ENCODE measurements at places on chromosomes 7 and 10.

DNA sequence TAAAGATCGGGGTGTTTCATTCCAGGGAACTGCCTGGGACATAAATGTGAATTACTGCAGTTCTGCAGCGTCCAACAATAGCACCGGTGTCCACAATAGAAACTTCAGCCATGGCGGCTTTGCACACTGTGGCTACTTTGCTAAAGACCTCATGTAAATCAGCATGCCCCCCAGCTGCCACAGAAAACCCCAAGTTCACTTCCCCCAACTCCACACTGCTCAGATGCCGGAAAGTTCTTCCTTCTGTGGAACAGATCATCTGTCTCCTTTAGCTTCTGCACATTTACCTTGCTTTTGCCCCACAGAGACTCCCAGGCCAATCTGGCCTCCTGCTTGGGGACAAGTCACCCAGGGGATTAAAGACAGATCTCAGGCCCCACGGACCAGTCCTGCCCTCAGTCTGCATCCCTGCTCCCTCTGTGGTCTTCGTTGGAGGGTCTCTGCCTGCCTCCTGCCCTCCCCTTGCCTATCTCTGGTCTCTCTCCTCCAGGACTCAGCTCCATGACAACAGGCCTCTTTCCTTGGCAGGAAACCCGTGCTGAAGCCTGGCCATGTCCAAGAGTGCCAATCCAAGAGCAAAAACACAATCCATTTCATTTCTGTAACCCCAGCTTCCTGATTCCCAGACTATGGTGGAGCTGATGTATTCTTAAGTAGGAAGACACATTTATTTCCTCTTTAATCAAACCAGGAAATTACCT, 403.2 kb downstream of the RPS24 start:
- DNase-seq: no peak

DNA sequence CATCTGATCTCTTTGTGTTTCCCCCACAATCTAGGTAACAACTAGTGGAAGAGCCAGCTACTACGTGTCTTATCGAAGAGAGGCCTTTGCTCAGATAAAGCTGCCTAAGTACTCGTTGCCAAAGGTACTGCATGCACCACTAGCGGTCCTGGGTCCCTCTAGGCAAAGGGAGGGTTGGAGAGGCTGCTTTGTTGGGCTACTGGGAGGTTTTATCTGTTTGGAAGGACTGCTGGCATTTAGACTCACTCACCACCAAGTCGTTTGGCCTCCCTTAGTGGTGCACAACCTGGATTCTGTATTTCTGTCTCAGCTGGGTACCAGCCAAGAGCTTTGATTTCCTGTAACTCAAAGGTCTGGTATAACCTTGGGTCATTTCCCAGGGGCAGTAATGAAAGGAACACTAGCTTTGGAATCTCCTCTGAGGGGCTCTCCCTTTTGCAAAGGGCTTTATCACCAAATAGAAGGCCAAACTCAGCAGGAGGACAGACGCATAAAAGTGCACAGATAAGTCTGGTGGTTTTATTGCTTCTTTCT, 498.3 kb downstream of the SORCS3 start:
- DNase-seq: no peak

DNA sequence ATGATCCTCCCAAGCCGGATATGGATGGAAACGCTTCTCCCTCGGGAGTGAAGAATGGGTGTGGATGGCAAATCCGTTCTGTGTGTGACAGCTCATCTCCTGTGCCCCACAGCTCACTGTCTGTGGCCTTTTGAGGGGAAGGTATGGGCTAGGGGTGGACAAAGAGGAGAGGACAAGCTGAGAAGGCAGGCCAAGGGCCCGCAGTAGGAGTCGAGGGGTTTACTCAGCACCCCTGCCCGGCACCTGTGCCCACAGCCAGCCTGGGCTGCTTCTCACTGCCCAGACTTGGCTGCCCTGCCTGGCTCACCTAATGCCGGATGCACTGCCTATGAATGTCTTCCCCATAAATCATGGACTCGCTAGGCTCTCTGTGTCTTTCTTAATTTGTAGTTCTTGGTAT, 503.8 kb downstream of the TCERG1L start:
- DNase-seq: no peak

- no peak for DNase-seq
Observed at GRCh38 chr7:46970476-46970875, 611.4 kb downstream of the TNS3 start.

GRCh38 chr7:129567377-129567776, 44.1 kb upstream of the NRF1 start:
- DNase-seq: no peak

- DNase-seq: no peak
Observed at GRCh38 chr10:70201105-70201504, 30.8 kb upstream of the SAR1A start.

- DNase-seq: no peak
Observed at GRCh38 chr10:74306227-74306982, 155.4 kb downstream of the ADK start.

GRCh38 chr7:6168477-6168868, 104.0 kb downstream of the CYTH3 start:
- no peak for DNase-seq

- no peak for DNase-seq
Observed at GRCh38 chr7:154888690-154889089, 114.2 kb downstream of the PAXIP1 start.

DNA sequence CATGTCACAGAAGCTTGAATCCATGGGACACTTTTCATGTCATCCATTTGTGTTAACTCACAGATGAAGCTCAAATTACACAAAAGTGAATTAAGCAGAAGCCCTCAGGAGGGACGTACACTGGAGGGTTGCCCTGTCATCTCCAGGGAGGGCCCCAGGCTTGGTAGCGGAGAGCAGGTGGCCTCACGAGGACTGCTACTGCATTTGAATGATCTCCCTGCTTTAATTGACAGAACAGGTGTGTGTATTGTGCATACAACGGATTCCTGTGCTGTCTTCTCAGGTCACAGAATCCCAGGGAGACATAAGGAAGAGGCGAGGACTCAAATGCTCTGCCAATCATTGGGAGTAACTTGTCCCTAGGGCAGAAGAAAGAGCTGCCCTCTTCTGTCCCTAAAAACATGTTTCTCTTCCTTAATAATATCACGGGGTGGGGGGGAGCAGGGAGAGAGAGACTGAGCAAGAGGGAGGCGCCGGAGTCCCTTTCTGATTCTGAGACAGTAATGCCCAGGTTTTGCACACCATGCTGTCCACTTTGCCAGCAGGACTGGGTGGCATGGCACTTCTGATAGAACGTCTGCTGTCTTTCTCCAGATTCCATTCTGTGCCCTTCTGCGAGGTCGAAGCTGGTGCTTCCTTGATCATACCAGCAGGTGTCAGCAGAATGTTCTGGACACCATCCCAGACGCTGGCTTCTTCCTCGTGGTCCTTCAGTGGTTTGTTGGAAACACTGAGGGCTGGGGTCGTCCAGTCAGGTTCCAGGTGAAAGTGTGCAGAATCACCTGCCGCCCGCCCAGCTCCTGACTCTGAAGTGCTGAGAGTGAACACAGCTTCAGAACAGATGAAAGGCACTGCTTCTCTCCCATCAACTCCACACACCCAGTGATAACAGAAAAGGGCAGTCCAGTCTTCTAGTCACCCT, 26.2 kb upstream of the RASGEF1A start:
- DNase-seq: peak; percentile 29

GRCh38 chr10:59762505-59762904, 9.2 kb upstream of the MRLN start:
- no peak for DNase-seq

- DNase-seq: no peak
Observed at GRCh38 chr7:94367949-94368348, 26.7 kb upstream of the COL1A2 start.

- no peak for DNase-seq
Observed at GRCh38 chr10:27535317-27535716, 31.2 kb downstream of the RAB18 start.

- no peak for DNase-seq
Observed at GRCh38 chr10:118118716-118119115, 72.0 kb upstream of the RAB11FIP2 start.

GRCh38 chr10:95559896-95560277, 1.3 kb downstream of the SORBS1 start:
- no peak for DNase-seq

DNA sequence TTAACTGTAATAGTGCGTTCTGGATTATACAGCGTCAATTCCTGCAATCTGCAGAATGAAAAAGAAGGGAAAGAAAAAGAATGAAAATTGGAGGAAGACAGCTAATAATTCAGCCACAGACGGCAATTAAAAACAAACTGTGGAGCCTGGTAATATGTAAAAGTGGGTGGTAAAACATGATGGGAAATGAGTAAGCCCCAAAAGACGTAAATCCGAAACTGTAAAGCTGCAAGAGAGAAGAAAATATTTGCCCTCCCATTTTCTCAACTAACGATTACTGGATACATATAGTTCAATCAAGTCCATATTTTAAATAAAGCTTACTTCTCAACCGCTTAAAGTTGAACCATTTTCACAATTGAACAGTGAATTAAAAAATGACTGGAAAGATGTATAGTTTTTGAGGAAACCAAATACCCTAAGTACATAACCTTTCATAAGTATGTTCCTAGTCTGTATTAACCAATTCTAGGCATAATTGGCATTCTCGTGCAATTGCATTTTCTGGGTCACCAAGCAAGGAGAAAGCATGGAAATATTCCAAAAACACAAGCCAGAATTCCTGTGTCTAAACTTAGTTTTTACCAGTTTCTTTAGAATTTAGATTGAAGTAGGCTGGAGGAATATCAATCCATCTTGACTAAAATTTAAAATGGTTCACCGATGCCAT, 44.8 kb downstream of the MALSU1 start:
- DNase-seq: no peak

GRCh38 chr10:80191589-80192270, 13.6 kb downstream of the ANXA11 start:
- DNase-seq: no peak

DNA sequence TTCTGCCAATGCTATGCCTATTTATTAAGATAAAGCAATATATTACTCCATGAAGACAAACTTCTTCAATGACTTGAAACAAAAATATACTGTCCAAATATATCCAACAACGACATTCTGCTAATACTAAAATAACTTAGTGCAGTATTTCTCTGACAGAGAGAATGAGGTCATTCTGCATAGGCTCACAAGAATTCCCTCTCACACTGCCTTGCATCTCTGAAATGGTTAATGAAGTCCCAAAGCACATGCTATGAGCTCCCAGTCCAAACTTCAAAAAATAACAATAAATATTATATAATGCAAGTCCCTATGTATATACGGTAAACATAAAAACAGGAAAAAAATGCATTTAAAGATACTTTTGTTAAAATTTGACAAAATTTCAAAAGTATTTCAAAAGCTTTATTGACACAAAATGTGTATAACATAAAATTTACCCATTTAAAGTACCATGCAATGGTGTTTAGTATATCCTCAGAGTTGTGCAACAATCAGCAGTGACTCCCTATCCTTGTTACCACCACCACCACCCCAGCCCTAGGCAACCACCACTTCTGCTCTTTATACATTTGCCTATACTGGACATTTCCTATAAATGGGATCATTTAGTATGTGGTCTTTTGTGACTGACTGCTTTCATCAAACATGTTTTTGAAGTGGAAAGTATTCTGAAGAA, 27.6 kb downstream of the CHCHD3 start:
- DNase-seq: no peak

DNA sequence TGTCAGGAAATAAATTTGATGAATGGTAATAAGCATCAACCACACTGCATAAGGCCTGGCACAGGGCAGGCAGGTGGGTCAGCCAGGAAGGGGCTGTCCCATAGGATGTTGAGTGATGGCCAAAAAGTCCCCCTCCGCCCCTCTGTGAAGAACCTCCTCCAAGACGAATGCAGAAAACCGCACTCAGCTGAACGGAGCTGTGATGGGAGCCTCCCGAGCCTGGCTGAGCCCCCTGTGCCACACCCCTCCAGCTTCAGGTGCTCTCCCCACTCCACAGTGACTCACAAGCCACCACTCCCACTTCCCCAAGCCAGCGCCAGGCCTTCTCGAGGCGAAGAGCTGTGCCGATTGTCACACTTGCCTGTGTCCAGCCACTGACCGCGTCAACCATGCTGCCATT, 184.2 kb downstream of the MAD1L1 start:
- DNase-seq: no peak

DNA sequence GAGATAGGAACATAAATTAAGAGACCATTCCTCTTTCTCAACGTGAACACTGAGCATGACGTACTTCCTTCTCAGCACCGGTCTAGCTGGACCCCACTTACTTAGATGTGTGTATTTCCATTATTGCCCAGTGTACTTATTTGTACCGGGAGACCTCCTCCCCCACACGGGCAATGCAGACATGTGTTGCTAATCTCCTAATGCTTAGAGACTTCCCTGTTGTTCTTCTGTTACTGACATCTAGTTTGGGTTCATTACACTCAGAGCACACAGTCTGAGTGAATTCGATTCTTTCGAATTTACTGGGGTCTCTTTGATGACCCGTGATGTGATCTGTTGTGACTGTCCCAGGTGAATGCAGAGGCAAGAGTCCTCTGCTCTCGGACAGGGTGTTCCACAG, 260.0 kb downstream of the MAD1L1 start:
- DNase-seq: no peak

- no peak for DNase-seq
Observed at GRCh38 chr10:127612-128432, 7.4 kb upstream of the ZMYND11 start.

DNA sequence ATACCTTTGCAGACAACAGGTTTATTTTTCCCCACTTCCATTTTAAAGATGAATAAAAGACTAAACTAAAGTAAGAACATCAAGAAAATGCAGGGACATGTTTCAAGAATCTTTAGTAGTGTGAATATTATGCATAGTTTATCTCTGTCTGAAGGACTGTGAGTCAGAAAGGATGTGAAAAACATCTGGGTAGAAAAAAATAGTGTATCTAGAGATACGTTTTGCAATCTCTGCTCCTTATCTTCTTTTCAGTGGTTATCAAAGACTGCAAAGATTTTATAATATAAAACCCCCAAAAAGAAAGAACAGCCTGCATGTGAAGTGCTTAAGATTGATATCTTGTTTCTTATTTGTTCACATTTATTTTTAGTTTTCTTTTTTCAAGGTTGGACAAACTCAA, 101.9 kb upstream of the ARHGAP21 start:
- no peak for DNase-seq

- peak; percentile 53 for DNase-seq
Observed at GRCh38 chr7:128405471-128406313, 4.1 kb downstream of the IMPDH1 start.

GRCh38 chr10:128063736-128064107, 62.5 kb downstream of the MKI67 start:
- no peak for DNase-seq

- DNase-seq: no peak
Observed at GRCh38 chr10:44697116-44697515, 214.0 kb upstream of the TMEM72 start.

DNA sequence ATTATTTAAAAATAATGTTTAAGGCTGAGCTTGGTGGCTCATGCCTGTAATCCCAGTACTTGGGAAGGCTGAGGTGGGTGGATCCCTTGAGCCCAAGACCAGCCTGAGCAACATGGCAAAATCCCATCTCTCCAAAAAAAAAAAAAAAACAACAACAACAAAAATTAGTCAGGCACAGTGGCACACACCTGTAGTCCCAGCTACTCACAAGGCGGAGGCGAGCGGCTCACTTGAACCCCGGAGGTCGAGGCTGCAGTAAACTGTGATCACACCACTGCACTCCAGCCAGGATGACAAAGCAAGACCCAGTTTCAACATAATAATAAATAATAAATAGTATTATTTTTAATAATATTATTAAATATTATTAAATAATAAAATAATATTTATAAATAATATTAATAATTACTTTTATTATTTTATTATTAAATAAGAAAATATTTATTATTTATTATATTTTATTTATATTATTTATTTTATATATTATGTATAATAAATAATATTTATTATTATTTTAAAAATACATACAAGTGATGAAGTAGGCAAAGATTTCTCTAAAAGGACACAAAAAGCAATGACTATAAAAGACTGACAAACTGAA, 8.4 kb upstream of the LRRC61 start:
- no peak for DNase-seq

All from T-helper 1 cell (primary cell).